ENCODE measurements at places on chromosomes 5 and 9.

DNA sequence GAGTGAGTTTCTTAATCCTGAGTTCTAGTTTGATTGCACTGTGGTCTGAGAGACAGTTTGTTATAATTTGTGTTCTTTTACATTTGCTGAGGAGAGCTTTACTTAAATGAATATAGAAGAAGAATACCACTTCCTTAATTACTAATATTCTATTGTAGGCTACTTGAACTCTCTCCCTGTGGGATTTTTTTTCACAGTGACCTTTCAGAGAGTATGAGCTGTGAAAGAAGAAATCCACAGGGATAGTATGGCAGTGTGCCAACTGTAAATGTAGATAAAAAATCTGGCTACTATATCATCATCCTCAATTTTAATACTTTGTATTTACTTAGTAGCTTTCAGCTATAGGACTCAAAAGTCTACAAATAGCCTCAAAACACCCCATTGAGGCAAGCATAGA, 67.3 kb downstream of the COMMD10 start:
- DNase-seq: no peak

DNA sequence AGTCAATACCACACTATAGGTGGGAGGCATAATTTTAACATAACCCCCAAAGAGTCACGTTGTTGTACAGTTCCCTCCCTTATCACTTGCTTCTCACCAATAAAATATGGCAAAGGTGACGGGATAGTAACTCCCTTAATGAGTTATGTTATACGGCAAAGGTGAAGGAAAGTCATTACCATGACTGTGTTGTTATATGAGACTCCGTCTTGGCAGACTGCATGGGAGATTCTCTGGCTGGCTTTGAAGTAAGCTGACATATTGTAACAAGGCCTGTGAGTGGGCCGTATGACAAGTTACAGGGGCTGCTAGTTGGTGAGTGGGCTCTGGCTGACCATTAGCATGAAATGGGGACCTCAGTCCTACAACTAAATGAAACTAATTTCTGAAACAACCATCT, 366.4 kb upstream of the FTMT start:
- no peak for DNase-seq

- no peak for DNase-seq
Measured at GRCh38 chr9:37575511-37575914, 667 bp downstream of the FBXO10 start.

- no peak for DNase-seq
Measured at GRCh38 chr5:132895719-132896305, 22.3 kb downstream of the LEAP2 start.

- DNase-seq: no peak
Measured at GRCh38 chr9:21551401-21551800, 69.3 kb upstream of the IFNE start.

- DNase-seq: no peak
Measured at GRCh38 chr5:8241558-8241957, 372.6 kb downstream of the MTRR start.

GRCh38 chr5:181190711-181191525, 14.1 kb downstream of the TRIM7 start:
- peak; percentile 69 for DNase-seq

- no peak for DNase-seq
Measured at GRCh38 chr5:79031485-79031867, 38.0 kb downstream of the DMGDH start.

DNA sequence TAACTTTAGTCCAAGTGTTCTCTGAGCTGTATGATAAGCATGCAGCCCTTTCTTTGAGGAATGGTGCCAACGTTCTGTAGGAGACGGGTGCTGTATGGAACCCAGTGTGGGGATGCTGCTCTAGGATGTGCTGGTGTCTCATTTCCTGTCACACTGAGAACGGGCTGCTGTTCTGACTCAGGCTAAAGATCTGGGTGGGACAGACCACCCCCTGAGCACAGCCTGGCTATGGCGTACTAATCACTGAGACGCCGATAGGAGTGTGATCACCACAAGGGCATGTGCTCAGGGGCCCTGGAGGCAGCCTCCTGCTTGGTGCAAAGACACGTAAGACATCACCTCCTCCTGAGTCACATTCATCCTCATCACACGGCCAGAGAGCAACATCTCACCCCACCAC, 240.4 kb downstream of the IRX2 start:
- no peak for DNase-seq

DNA sequence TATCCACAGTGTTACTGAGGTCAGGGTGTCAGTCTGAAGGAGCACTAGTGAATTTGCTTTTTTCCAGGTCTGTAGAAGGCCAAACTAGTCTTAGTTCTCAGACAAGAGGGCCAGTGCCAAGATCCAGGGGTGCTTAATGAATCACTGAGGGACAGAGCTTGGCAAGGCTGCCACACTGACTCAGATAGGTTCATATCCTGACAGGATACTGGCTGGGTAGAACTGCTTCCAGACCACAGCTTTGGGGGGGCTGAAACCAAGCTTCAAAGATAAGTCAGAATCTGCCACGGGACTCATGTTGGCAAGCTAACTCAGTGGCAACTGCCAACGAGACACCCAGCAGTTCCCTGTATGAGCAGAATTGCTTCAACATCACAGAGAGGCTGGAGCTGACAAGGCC, 1125.4 kb downstream of the EFNA5 start:
- no peak for DNase-seq

GRCh38 chr5:136740228-136740627, 374.9 kb upstream of the TRPC7 start:
- no peak for DNase-seq

DNA sequence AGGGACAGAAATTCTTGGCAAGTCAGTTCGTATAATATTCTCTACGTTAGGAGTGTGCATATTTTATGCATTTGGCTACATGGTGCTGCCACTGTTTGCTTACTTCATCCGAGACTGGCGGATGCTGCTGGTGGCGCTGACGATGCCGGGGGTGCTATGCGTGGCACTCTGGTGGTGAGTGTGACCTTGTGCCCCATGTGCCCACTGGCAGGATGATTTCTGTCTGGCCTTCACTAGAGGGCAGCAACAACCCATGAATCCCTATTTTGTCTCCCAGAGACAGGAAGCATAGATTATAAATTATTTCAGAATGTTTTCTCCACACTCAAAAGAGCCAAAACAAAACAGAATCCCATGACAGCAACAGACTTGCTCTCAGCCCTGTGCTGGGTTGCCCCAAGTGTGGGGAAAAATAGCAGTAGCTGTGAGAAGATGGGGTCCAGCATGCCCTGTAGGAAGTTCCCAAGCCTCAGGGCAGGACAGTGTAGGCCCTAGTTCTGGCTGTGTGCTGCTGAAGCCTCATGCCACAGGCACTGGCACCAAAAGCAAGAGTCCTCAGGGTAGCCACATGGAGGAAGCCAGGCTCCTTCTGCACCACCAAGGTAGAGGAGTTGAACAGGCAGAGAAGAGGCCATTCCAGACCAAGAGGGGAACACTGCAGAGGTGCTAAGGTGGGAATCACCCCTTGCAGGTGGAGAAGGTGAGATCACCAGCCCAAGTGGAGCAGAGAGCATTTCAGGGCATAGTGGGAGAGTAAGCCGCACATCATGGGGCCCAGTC, 16.0 kb downstream of the SLC22A5 start:
- DNase-seq: peak; percentile 72

- no peak for DNase-seq
Measured at GRCh38 chr9:17614903-17615302, 36.0 kb downstream of the SH3GL2 start.

DNA sequence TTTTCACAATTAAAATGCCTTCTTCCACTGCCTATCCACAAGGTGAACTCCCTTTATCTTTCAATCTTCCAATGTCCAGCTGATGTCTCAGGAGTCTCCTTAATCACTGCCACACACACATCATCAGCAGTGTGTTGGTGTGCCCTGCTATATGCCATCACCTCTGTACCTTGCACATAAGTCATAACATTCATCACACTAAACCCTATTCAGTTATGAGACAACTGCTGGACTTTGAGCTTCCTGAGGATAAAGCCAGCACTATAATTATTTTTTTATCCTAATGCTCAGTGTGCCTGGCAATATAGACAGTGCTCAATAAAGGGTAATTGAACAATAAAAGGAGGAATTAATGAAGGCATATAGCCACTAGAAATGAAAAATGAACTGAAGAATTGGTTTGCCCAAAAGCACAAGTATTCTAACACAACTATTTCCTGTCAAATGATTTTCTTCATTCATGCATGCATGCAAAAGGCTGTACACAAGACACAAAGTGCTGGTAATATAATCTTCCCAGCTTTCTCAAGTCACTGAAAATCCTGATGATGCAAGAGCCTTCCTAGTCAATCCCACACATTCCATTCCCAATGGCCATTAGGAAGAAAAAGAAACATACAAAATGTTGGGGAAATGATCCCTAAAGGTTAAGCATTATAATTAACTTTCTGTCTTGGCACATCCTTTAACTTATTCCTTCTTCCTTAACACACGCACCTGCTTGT, 32.4 kb downstream of the LPAR1 start:
- DNase-seq: no peak

DNA sequence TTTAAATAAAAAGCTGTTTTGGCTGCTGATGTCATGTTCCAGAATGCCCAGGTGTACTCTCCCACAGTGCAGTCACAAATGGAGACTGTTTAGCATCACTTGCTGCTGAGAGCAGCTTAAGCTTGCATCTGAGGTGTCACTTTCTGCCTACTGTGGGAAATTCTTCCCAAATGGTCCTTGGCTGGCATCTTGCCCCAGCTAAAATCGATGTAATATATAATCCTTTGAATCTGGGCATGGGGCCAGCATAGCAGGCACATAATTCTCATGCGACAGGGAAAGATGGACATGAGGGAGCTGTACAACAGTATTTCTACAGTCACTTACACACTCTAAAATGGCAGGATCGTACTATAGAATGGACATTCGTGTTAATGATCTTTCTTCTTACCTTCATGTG, 144.3 kb downstream of the MACIR start:
- no peak for DNase-seq

DNA sequence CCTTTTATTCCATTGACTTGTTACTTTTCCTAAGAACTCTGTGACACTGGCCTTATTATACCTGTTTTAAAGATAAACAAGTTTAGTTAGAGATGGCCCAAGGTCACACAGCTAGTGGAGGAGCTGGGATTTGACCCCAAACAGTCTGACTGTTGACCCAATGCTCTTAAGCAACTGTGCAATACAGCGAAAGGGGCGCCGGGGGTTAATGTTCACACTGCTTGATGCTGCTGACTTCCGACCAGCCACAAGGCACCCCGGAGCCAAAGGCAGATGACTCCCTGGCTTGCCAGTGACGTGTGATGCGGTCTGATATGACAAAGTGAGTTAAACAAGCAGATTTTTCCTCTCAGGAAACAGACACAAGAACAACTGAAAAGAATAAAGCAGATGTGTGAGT, 23.9 kb downstream of the PIK3R1 start:
- DNase-seq: peak; percentile 91

DNA sequence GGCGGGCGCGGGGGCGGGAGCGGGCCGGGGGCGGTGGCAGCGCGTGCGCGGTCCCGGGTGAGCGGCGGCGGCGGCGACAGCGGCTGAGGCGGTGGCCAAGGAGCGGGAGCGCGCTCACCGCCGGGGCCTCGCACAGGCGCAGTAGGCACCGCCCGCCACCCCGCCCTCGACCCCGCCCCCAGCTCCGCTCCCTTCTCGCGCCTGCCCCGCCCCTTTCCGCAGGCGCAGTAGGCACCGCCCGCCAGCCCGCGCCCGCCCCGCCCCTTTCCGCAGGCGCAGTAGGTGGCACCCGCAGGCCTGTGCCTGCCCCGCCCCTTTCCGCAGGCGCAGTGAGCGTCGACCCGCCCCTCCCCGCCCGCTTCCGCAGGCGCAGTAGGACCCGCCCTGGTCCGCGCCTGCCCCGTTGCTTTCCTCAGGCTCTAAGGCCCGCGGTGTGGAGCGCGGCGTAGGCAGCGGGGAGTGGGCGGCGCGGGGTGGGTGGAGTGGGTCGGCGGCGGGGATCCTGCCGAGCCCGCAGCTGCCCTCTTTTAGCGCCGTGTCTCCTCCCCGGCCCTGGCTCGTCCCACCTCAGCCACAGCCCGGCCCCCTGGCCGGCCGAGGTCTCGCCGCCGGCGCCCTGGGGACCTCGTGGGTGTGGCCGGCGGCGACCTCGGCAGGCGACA, at the start of gene CAMSAP1:
Gene CAMSAP1 (minus strand): TSS at position 116 of the 662 bp plus-strand sequence. CDS start 387 bp downstream, outside the sequence.
- peak; percentile 92 for DNase-seq

DNA sequence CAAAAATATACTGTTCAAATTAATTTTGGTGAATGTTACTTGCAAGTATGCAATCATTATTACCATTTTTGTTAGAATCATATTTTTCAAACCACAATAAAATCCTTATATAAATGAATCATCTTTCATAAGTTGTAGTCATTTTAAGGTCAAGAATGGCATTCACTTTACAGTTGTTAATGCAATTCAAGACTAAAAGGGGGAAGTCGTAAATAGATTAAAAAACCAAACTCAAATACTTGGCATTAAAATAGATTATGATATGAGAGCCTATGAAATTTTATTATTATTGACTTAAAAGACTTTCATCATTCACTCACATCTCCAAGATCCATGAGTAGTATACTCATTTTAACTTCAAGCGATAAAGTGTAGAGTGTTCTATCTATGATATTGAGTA, 11.6 kb downstream of the CDH9 start:
- DNase-seq: no peak

GRCh38 chr9:137761032-137761431, 116.5 kb upstream of the CACNA1B start:
- DNase-seq: no peak

DNA sequence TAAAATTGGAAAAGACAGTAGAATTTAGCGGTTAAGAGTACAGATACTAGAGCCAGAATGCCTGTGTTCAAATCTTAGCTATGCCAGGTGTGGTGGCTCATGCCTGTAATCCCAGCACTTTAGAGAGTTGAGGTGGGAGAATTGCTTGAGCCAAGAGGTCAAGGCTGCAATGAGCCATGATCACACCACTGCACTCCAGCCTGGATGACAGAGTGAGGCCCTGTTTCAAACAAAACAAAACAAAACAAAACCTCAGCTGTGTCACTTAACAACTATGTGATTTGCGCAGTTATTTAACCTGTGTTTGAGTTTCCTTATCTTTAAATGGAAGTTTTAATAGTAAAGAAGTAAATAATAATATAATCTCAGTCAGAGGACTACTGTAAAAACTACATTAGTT, 68.3 kb downstream of the TBCA start:
- DNase-seq: no peak

GRCh38 chr5:6859023-6859422, 145.8 kb downstream of the TENT4A start:
- no peak for DNase-seq

GRCh38 chr5:102294886-102295395, 1.1 kb downstream of the SLCO4C1 start:
- no peak for DNase-seq

GRCh38 chr9:75471549-75472114, 383.3 kb downstream of the OSTF1 start:
- DNase-seq: no peak

DNA sequence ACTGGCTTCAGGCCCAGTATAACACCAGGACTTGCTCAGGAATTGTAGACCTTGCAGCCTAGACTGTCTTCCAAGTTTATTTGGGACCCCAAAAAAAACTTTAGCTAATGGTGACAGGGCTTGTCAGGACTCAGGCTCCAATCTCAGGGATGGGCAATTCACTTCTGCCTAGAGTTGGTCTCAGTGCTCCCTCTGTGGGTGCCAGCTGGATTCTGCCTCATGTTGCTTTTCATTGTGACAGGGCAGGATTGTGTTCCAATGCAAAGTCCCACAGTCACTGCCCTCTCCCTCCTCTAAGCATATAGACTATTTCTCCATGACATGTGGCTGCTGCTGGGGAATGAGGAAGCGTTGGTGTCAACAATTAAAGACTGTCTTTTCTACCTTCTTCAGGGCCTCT, 174.7 kb downstream of the CYLC2 start:
- no peak for DNase-seq

- DNase-seq: peak; percentile 94
Measured at GRCh38 chr9:91162784-91163443, 198.8 kb downstream of the AUH start.

Data from NB4 (cell line).